HS-27A (cell line): ENCODE measurements at places on chromosomes 11 and 22.

GRCh38 chr11:59560702-59561473, 49.5 kb downstream of the OR4D9 start:
- DNase-seq = no peak

- DNase-seq = no peak
These were observed 55.9 kb downstream of the ENDOD1 start for GRCh38 chr11:95145430-95146060.

DNA sequence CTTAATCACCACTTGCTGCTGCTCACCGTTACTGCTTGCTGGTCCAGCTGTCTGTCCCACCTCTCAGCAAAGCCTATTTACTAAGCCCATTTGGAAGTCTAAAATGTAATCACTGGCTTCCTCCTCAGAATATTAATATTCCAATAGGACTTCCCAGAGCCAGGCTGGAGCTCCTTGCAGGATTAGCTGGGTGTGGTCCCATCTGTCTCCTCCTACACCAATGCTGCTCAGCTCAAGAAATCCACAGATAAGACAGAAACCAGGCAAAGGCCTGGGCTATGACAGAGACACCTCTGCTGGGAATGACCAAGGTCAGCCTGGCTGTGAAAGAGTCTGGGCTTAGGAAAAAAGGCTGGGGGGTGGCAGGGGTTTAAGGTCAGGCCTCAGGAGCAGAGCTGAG, 317.8 kb downstream of the BUD13 start:
- no peak for DNase-seq

DNA sequence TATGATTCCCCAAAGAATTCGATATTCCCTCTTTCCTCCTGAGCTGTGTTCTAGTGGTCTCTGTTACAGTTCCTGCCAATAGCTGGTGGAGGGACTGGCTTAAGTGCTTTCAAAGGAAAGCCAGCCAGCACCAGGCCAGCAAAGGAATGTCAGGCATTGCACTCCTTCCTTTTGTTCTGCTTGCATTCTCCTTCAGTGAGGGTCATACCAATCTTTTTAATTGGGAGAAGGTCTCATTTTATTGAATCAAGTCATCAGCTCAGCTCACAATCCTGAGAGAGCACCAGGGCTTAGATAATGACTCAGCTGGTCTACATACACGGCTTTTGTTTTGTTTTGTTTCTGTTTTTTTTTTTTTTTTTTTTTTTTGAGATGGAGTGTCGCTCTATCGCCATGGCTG, 222.9 kb downstream of the NAV2 start:
- peak; percentile 80 for DNase-seq

DNA sequence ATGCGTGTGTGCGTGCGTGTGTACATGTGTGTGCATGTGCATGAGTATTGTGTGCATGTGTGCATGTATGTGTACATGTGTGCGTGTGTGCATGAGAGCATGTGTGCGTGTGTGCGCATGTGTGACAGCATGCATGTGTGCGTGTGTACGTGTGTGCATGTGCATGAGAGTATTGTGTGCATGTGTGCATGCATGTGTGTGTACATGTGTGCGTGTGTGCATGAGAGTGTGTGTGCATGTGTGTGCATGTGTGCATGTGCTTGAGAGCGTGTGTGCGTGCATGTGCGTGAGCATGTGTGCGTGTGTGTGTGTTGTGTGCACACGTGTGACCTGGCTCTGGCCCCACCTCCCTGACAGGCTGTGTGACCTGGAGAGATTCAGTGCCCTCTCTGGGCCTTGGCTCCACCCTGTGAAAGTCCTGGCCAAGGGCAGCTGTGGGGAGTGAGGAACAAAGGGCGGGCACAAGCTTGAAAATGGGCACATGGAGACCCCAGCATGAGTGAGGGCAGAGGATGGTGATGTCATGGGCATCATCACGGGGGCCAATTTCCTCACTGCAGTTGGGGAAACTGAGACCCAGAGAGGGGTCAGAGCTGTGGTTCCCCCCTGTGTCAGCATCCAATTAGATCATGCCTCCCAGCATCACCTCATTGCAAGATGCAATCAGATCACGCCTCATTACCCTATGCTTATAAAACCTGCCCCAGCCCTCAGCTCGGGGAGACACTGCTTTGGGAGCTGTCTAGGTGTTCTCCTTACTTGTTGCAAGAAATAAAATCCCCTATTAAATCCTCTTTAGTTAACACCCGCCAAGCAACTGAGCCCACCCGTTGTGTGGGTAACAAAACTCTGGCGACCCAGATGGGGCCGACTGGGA, 658 bp downstream of the ACY3 start:
- no peak for DNase-seq

DNA sequence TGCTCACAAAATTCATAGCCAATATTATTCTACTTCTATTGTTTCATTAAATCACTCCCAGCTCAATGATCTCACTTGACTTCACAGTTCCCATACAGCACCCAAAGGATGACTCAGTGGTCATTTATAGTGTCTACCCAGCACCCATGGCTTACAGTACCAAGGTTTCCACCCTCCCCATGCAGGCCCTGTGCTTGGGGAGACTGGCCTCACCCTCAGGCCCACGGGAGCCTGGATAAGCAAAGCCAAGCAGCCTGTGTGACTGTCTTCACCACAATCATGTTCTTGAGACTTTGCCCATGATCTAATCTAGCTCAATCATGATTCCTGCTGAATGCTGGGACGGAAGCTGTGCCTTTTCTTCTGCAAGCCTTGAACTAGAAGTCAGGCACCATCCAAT, 97.6 kb downstream of the SLC36A4 start:
- no peak for DNase-seq

DNA sequence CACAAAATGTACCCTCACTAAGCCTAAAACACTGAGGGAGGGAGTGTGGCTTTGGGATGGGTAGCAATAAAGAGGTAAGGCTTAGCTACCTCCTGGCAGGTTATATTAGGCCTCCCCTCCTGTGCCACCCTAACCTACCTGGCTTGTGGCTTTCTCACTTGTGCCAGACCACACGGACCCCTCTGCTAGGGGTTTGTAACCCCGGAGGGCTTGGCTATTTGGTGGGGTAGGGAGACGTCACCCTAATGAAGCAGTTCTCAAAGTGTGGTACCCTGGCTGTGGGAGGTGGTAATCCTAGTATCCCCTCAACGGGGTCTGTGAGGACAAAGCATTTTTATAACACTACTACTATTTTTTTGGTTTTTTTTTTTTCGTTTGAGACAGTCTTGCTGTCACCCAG, 9.0 kb upstream of the MCM5 start:
- no peak for DNase-seq

GRCh38 chr11:57133366-57134038, 48.3 kb upstream of the LRRC55 start:
- no peak for DNase-seq

DNA sequence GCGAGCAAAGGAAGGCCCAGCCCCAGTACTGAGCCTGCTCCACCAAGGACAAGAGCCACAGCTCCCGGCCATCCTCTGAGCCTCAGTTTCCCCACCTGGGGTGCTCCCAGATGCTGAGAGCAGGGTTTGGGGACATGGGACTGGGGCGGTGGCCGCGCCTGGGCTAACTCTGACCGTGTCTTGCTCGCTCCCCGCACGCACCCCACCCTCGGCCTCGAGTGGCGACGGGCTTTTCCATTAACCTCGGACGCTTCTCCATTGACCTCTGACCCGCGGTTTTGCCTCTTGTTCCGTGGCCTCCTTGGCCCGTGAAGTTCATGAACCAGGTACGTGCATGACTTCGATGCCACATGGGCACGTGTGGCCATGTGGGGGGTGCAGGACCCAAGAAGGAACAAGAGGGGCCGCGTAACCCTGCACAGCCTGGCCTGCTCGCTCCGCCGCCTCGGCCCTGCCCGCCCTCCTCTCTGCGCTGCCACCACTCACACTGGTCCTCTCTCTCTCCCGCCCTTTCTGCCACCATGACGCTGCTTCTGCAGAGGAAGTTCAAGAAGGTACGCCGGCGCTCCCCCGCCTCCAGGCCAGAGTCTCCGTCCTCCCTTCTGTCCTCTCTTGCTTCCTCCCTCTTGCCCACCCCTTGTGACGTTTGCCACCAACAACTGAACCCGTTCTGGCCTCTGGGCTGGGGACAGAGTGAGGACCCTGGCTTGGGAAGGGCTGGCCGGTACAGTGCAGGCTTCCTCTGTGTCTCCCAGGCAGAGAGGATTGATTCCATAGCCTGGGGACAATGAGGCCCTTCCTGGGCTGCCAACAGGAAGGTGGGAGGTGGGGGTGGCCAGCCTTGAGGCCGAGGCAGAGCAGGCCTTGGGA, 6.9 kb downstream of the TNNT3 start:
- DNase-seq = no peak

- DNase-seq = no peak
These were observed 2.9 kb downstream of the SLC35C1 start for GRCh38 chr11:45807792-45808238.

DNA sequence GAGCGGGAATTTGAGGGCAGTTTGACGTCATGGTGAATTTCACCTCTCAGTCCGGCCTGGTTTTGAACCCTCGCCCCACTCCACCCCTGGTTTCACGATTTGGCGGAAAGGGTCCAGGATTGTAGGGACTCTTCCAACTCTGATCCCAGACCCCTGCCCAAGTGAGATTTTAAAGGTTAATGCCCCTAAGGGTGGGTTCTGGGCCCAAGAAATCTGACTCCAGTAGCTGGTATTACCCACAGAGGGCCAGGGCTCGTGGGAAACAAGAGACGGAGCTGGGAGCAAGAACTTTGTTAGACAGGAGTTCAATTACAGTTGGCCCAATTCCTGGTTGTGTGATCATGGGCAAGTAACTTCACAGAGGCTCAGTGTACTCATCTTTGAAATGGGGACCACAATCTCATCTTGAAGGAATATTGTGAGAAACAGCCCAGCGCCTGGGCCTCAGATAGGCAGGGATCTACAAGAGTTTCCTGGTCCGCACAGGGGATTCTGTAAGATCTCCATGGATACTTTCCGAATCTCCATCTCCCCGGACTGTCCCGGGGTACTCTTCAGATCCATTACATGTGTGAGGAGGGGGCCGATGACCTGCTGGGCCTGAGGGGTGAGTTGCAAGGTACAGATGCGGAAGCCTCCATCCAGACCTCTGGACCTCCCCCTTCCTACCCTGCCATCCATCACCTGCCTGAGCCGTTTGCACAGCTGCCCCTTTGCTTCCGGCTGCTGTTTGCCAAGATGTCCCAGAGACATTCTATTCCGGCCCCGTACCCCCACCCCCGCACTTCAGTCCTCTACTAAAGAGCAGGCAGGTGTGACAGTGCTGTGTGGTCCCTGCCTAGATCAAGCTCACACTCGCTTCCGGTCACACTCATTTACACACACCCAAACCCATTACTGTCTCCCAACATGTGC, 687 bp upstream of the CALCA start:
- DNase-seq = no peak

DNA sequence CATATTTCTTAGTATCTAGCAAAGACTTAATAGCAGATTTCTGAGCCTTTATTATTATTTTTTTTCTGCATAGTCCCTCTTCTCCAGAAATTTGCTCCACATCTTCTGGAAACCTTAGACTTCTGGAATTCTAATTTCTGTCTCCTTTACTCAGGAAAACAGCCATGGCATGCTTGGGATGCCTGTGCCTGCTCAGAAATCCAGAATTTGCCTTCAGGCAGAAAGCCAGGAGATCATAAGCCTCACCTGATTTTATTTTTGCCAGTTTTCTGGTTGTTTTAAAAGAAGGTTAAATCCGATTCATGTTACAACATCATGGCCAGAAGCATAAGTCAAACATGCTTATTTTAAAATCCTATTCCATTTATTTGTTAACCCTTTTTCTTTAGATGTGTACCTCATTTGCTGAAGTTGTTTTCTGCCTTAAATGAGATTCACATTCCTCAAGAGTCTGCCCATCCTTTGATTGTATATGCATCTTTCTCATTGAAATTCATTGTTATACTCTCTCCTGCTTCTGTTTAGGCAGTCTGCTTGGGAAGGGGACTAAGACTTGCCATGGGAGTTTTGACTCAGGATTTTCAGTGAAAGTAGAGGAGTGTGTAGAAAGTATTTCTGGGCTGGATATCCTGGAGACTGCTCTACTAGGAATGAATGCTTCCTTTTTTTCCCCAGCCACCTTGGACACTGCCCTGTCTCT, 37.1 kb downstream of the SIK2 start:
- DNase-seq = no peak

GRCh38 chr11:2092956-2093412, 46.2 kb downstream of the IGF2 start:
- peak; percentile 78 for DNase-seq

- no peak for DNase-seq
These were observed 46.6 kb upstream of the WNT7B start for GRCh38 chr22:46023558-46023981.

- DNase-seq = no peak
These were observed 27.3 kb upstream of the TCF20 start for GRCh38 chr22:42297778-42298177.

DNA sequence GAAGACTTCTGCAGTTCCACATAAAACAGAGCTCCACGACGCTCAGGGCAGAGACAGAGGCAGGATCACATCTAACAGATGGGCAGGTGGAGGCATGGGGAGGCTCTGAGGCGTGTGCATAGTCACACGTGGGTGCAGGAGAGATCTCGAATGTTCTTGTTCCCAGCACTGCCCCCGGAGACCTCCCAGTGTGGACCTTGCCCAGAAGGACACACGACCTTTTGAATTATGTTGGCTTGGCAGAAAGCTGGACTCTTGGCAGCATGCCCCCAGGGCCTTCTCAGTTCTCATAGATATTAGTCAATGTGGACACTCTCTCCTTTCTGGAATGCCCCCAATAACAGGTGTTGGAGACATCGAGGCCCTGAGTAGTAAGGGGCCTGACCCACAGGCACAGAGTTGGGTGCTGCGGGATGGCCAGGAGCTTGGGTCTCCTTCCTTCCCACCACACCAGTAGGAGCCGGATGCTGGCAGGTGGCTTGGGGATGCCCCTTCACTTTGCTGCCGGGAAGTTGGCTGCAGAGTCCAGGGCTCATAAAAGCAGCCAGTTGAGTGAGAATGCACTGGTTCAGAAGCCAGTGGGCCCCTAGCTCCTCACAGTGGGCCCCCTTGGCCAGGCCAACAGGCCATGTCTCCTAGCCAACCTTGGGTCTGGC, 12.1 kb downstream of the MYEOV start:
- no peak for DNase-seq

- no peak for DNase-seq
These were observed 245.6 kb upstream of the B3GAT1 start for GRCh38 chr11:134657631-134658030.

DNA sequence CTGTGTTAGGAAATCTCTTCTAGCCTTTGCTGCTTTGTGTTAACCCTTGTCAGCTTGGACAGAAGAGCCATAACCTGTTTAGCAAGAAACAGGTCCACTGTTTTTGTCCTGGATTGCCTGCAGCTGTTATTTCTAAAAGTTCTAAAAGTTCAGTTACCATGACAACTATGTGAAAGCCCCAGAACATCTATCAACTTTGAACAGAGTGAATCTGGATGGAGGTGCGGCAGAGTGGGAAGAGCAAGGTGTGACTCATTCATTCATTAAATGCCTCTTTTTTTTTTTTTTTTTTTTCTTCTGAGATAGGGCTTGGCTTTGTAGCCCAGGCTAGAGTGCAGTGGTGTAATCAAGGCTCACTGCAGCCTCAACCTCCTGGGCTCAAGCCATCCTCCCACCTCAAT, 50.5 kb downstream of the RBX1 start:
- no peak for DNase-seq

DNA sequence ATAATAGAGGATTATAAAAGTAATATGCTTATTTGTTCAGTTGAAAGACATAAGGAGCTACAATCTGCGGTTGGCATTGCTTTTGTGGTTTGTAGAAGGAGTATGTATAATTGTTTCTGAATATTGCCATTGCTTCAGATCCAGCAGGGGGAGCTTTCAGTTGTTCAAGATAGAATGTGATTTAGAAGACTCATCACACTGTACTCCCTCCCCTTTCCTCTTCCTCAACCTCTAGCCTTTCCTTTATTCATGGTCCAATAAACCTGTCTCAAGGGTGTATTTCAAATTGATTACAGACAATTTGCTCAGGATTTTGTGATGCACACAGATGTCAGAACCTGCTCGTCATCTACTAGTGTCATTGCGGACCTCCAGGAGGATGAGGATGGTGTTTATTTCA, 9.8 kb downstream of the PRMT3 start:
- DNase-seq = no peak
